Stimulated activated CD8-positive, alpha-beta memory T cell treated with anti-CD3 and anti-CD28 coated beads, Interleukin-2, amount 100 ng/mL, for 1 hour (primary cell): ENCODE measurements at places on chromosomes 2 and 18.

DNA sequence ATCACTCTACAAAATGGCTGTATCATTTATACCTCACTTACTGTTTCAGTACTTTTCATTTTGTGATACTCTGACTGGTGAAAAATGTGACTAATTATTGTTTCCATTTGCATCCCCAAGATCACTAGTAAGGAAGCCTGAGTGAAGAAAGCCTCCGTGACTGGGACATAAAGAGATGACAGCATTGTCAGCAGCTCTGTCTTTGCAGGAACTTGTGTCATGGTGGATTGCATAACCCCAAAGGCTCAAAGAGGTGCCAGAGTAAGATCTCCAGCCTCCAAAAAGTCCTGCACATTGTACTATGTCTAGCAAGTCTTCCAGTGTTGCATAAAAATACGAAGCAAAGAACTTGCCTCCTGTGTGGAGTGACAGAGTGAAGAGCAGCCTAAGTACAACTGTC lies 187.5 kb upstream of the CRIM1 start:
- no peak for DNase-seq

DNA sequence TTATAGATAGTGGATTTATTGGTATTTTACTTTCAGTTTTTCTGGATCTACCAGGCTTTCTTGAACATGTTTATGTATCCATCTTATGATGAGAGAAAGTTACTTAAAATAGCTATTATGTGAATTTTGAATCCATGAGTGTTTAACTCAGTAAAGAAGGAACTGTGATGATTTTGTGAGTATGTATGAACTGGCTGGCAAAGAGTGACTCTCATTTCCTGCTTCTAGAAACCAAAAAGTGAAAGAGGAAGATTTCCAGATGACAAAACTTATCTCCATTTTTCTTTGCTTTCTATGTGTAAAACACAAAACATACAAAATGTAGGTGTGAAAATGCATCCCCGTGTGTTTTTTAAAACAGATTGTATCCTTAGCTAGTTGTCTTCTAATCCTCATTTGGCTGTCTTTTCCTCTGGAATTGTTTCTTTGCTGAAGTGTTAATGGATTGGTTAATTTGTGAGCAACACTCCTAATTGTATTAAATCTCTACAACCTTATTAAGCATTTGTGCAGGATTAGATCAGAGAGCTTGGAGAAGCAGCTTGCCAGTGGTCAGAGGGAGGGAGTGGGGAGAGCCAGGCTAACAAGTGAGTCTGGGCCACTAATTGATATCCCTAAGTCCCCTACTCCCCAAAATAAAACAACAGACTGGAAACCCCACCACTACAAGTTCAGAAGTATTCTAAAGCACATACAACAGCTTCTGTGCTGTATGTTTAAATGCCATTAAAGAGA lies 23.9 kb downstream of the PTPRM start:
- DNase-seq, result no peak

DNA sequence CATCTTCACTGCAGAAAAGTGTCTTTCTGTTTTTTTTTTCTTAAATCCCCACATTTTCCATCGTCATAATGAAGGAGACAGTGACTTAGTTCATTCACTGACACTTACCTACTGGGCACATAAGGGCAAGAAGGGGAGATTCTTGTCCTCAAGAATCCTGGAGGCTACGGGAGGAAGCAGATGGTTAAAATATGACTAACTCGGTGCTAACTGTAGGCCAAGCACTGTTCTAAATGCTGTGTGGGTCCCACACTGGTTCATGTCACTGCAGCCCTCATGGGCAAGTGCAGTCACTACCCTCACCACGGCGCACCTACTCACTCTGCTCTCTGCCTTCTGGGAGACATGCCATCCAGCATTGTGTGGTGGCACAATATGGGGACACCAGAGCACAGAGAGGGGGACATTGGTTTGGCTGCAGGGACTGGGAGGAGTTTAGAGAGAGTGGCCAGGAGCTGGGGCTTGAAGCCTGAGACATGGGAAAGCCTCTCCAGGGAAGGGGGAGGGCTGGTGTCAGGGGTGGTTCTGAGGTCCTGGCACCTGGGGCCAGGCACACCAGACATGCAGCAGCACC lies 305.2 kb downstream of the MYCN start:
- DNase-seq, result no peak

DNA sequence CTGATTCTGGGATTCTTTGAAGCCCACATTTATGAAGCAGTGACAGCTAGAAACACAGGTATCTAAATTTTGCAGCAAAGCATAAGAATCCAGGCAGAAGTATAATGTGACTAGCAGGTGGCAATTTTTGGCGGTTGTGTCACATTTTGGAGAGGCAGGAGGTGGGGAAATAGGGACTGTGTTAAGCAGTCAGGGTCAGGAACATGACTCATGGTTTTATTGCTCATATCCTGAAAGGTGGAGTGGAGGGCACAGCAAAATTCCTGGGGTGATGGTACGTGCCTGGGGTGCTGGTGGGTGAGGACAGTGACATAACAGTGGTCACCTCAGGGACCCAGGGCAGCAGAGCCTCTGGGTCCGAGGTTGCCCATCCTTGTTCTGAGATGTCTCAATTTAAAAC lies 63.5 kb upstream of the TTN start:
- no peak for DNase-seq

DNA sequence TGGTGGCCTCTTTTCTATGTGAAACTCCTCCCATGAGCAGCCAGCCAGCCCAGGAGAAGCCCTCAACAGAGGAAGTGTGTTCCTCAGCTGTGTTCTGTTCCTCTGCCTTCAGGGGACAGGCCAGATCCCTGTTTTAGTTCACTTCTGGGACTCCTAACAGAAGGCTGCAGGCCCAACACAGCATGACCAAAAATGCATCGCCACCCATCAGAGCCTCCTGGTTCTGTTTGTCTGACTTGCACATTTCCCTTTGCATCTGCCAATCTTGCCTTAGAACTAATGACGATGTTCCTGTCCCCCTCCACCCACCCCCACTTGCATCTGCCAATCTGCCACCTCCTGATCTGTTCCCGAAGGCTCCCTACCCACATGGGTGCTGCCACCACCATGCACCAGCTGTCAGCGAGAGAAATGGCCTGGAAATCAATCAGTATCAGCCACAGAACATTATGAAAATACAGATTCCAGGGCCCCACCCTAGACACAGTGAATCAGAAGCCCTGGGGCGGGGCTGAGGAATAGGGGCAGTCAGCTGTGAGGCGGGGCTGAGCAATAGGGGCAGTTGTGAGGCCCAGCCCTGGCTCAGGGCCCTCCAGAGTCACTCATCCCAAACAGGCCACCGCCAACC lies 51.0 kb downstream of the FAM168B start:
- no peak for DNase-seq

DNA sequence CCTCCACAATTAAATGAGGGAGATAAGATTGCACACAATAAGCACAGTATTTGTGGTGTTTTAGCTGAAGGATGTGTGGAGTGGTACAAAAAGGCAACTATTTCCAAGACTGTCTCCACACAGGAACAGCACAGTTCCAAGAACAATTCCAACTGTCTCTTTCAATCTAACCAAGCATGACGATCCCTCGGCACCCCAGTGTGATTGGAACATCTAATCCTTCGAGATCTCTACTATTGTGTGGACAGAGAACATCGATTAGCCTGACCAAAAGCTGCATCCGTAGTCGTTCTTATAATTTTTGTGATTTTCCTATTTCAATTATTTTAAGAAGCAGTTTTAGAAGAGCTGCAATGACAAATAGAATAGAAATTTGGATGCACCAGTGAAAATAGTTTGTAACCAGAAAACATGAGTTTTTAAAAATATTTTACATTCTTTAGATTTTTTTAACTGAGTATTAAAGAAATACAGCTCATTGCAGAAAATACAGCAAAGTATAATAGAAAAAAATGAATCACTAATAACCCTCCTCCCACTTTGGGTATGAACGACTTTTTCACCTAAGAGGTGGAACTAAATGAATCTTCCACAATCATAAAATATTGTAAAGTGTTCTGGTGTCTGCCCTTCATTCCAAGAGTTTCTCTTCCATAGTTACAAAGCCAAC lies 76.4 kb upstream of the CABLES1 start:
- no peak for DNase-seq

DNA sequence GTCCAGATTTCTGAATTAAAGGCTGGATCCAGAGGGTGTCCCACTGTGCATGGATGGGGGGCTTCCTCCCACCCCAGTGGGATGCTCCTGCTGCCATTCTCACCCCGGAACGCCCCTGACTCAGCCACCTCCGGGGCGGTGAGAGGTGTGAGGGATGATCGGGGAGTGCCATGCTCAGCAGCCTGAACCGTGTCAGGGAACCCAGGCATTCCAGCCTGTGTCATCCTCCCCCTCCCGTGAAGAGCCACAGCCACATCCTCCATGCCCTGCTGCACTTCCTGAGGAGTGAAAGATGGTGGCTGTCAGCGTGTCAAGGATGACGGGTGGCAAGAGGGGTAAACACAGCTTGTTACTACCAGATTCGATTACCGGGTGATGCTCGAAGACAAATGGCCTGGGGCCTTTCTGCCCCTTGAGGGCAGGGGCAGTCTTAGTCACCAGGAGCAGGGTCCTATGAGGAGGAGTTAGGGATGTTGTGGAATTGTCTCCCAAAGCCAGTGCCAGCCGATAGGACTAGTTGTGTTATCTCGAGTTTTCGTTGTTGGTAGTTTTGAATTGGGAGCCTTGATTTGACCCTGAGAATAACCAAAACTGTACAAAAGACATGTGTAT lies 80.8 kb downstream of the TCF7L1 start:
- DNase-seq, result no peak

DNA sequence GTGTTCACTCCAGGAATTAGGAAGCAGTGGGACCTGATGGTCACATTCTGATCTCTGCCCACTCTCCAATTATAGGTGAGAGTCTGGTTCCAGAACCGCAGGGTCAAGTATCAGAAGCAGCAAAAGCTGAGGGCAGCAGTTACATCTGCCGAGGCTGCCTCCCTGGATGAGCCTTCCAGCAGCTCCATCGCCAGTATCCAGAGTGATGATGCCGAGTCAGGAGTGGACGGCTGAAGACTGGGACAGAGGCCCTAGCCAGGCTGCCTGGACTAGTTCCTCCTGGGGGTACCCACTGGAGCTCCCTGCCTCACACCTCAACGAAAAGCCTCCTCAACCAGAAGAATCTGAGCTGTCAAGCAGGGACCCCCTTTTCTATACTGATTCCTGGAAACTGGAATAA lies 3.3 kb upstream of the SMYD5 start:
- DNase-seq, result no peak

- DNase-seq, result no peak
These were observed 56.4 kb downstream of the SCN3A start for GRCh38 chr2:165147186-165148045.

GRCh38 chr2:58293056-58293455 lies 51.9 kb upstream of the FANCL start:
- no peak for DNase-seq

DNA sequence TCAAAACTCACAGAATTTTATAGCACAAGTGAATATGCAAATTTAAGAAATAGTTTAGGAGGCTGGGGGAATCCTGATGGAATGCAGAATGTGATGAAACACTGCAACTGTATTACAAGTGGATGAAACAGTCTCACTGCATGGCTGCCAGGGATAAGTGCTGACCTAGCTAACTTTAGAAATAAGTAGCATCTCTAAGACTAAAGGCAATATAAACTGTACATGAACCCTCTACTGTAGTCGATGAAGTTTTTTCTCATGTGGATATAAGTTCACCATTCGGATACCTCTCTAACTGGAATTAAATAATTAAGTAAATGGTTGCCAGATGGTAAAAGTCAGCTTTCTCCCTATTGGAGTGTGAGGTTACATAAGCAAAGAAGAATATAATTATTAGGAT lies 777.8 kb upstream of the RAB6C start:
- no peak for DNase-seq

GRCh38 chr2:230262246-230262645 lies 36.7 kb downstream of the SP140 start:
- DNase-seq, result no peak

DNA sequence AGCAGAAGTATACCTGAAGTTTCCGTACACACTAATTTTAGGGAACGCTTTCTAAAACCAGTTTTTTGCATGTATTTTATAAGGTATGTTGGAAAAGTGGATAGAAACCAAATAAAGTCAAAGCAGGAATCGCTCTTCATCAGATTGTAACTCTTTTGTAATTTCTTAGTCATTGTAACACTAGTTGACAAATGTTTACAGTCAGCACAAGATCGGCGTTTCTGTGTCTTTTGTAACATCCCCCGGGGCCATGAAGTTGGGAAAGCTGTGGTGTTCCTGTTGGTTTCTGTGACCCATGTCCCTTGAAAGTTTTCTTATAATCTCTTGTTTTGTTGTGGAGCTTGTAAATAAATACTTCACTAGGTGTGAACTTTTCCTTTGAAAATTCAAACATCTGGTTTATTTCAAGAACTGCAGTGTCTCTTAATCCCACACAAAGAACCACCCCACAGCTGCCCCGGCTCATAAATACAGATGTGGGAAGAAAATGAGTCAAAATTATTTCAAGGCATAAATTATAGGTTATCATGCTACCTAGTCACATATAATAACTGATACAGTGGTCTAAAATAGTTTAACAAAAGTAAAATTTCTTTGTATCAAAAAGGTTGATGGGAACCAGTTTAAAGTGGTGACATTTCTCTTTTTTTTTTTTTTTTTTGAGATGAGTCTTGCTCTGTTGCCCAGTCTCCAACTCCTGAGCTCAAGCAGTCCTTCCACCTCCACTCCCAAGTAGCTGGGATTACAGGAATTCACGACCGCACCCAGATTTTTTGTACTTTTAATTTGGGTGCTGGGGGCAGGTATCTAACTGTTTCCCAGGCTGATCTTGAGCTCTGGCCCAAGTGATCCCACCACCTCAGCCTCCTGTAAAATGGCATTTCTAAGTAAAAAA lies 751 bp upstream of the NMI start:
- no peak for DNase-seq

- no peak for DNase-seq
These were observed 30.1 kb upstream of the ATL2 start for GRCh38 chr2:38407111-38407682.

- DNase-seq, result no peak
These were observed 367 bp downstream of the TGFA start for GRCh38 chr2:70553334-70553583.

DNA sequence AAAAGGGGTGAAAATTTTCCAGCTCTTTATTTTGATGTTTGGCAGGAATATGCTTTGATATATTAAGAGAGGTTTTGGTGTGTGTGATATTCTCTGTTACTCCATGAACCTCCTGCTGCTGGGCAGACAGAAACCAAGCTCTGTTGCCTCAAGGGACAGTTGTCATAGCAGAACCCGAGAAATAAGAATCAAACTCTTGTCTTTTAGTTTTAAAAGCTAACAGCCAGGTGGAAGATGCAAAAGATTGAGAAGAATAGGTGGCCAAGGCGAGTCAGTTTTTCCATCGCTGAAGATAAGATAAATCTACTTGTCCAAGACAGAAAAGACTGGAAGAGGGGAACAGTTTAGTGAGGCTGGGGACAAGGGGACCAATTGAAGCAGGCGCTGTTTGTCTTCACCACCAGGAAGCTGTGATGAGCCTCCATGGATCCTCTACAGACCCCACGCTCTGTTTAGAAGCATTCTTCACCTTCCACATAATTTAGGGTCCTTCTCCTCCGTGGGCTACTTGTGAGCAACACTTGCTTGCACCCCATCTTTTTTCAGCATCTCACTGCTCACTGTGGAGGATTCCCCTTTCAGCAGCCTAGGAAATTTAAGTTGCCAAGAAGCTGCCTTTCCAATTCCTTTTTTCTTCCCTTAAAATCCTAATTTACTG lies 23.9 kb downstream of the PMAIP1 start:
- no peak for DNase-seq

GRCh38 chr18:66833646-66834045 lies 229.8 kb upstream of the CDH19 start:
- DNase-seq, result no peak

- DNase-seq, result no peak
These were observed 91.4 kb upstream of the OTOS start for GRCh38 chr2:240231838-240232244.
